ENCODE measurements at places on chromosomes 2 and 18. TPM values are rescaled to one million over a fixed set of nuclear protein-coding genes. Genes with fewer than 3 reads are reported as not detected.

TMEM169 gene
- 2.6 TPM for total RNA-seq

- H3K4me3 ChIP-seq = no peak overlapping the region
- DNase-seq = no peak
- H3K36me3 ChIP-seq = no peaks in the 10 kb centered on the region
- no peaks in the 10 kb centered on the region for H3K4me1 ChIP-seq
- H3K27ac ChIP-seq = no peak overlapping the region
Measured at GRCh38 chr2:160835166-160835565, 325.1 kb upstream of the TANK start.

GRCh38 chr2:24930768-24931167 is 10.7 kb upstream of the ADCY3 start:
- H3K4me3 ChIP-seq = no peak overlapping the region
- DNase-seq = no peak

GRCh38 chr2:200188876-200189275 is 117.6 kb upstream of the SPATS2L start:
- peaks cover 43% of the 10 kb centered on the region for H3K27me3 ChIP-seq
- no peaks in the 10 kb centered on the region for H3K36me3 ChIP-seq
- no peak overlapping the region for H3K27ac ChIP-seq
- H3K4me1 ChIP-seq = no peaks in the 10 kb centered on the region

GRCh38 chr2:227780981-227781615 is 32.5 kb upstream of the CCL20 start:
- H3K36me3 ChIP-seq = no peaks in the 10 kb centered on the region
- peaks cover 10% of the 10 kb centered on the region for H3K4me1 ChIP-seq
- no peak for DNase-seq
- H3K27me3 ChIP-seq = peaks cover 5% of the 10 kb centered on the region
